ENCODE measurements at places on chromosomes 3 and 15.

DNA sequence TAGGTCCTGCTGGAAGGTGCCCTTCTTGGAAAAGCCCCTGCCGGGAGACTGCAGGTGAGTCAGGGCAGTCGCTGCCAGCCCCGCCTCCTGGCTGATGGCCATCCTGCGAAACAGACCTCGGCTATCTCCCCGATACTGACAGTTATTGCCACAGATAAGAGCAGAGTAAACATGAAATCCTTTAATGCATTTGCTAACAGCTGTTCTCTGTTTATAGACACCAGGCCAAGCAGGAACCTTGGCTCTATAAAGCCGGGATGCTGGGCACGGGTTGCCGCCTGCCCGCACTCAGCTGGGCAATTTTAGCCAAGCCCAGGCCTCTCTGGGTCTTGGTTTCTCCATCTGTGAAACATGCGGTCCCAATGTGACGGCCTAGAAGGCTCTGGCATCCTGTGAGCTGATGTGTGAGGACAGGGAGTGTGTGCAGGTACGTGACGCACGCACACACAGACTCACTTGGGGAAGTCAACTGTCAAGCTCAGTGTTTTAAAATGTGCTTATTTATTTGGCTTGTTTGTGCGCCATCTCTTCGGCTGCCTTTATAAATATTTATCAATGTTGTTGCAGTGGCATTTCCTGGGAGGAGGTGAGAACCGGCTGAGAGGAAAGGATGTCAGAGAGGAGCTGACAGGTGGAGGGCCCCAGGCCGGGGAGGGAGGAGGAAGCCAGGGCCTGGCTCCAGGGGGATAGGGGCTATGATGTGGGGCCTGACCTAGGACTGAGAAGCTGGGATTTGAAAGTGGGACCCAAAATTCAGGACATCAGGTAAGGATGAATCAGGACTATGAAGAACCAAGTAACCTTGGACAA, 50.8 kb upstream of the PRR23E start:
- no peak for DNase-seq

GRCh38 chr15:56964182-56964581, 45.7 kb downstream of the TCF12 start:
- DNase-seq: no peak

DNA sequence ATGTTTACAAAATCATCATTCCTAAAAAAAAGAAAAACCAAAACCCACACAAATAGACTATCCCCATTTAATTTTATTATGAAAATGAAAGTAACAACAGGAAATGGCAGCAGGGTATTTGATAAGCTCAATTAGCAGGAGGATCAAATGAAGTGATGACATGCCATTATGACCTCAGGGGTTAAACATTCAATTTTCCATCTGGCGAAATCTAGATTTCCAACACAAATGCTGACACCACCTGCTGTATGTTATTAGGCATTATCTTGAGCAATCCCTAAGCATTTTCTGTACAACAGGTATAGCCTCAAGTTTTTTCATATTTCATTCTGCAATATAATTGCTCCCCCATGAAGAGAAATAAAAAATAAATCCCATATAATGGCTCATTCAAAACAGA, 57.1 kb downstream of the SHQ1 start:
- no peak for DNase-seq

- no peak for DNase-seq
Measured at GRCh38 chr15:85404176-85404917, 23.9 kb downstream of the AKAP13 start.

GRCh38 chr3:72322264-72322976, 525.8 kb downstream of the SHQ1 start:
- DNase-seq: no peak

DNA sequence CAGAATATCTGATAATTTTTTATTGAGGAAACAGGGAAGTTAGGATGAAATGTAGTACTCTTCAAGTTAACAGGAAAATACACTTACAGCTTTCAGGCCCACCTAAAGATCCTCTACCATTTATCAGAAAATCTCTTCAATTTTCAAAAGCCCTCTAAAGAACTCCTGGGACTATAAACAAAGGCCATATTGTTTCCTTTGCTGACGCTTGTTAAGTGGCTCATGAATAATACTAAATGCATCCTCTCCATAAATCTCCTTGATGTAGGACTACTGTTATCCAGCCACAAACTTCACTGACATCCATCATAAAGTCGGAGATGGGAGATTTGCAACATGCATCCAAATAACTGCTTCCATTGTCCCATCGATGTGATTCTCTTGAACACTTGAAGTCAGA, 326.5 kb downstream of the ZIC1 start:
- DNase-seq: no peak

GRCh38 chr3:126050050-126050392, 33.9 kb downstream of the SLC41A3 start:
- no peak for DNase-seq

GRCh38 chr3:190323246-190323626, 990 bp upstream of the CLDN1 start:
- DNase-seq: no peak

DNA sequence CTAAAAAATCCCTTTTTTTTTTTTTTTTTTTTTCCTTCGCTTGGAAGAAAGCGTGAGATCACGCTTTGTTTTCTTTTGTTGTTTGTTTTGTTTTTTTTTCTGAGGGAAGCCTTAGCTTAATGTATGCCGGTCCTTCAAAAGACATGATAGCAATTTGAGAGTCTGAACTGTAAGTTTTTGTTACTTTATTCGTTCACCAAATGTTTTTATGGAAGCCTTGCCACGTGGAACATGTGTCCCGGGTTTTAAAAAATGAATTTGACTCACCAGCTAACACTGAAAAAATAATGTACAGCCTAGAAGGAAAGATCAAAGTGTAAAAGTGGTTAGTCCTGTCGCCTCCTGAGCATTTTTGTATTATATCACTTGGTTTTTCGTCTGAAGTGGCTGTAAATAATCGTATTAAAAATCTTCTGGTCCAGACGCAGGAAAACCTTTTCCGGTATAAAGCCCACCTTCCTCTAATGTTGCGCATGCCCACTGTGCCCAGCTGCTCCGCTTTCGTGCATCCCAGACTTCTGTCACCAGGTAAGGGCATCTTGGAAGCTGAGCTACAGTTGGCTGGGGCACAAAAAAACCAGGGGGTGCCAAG, 795 bp upstream of the MYNN start:
- peak; percentile 36 for DNase-seq

- no peak for DNase-seq
Measured at GRCh38 chr3:172077197-172077757, 37.9 kb downstream of the FNDC3B start.

DNA sequence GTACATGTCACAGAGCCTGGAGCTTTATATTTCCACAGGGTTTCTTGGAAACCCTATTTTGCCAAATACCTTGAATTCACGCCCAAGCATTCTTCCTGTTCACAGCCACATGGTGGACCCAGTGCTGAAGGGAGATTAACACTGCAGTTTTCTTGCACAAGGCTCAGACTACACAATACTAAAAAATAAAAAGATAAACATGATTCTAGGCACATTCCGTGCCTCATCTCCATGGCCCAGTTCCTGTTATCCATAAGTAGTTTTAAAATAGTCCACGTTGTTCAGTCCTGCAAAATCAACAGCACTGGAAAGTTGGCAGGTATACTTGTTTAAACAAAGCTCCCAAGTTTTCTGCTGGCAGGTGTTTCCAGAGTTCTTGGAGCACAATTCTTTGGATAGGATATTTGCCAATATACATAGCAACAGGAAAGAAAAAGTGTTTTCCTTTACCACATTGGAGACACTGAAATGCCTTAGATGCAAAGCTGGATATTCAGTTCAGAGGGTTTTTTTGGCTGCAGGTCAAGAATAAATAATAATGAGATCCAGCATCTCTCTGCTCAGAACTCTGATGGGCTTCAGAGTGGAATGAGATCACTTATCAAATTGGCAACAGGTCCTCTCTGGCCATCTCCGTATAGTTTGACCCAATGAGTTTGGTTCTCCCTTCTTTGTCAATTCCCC, 88.1 kb upstream of the TGFBR2 start:
- DNase-seq: no peak
